Activated naive CD4-positive, alpha-beta T cell treated with anti-CD3 and anti-CD28 coated beads for 36 hours (primary cell): ENCODE measurements at places on chromosomes 1 and 21. TPM values are rescaled to one million over a fixed set of nuclear protein-coding genes. Genes with fewer than 3 reads are reported as not detected.

- DNase-seq, result no peak
Observed at GRCh38 chr1:58741678-58742553, 41.9 kb downstream of the JUN start.

DNA sequence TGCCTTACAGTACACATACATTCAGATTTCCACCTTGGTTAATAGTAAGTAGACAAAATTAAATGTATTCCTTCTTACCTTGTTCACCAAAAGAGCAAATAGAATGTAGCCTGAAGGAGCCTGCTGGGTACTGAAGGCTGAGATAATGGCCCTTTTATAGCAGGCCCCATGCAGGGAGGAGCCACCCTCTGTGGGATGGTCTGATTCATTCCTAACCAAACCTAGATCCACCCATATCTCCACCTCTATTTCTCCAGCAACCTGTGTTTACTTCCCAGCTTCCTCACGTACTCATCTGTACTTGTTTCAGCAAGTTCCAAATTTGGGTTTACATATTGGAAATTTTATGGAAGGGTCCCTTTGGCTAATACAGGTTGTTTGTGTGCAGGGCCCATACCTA is at the start of gene FLG:
Gene FLG (minus strand): TSS at position 129 of the 400 bp plus-strand sequence. CDS start 9,783 bp downstream, outside the sequence.
- DNase-seq, result no peak

SPAG17 gene
- total RNA-seq, result not detected

GPR37L1 gene
- not detected for total RNA-seq

KLF18 gene
- not detected for total RNA-seq

KRTAP19-3 gene
- not detected for total RNA-seq

DNA sequence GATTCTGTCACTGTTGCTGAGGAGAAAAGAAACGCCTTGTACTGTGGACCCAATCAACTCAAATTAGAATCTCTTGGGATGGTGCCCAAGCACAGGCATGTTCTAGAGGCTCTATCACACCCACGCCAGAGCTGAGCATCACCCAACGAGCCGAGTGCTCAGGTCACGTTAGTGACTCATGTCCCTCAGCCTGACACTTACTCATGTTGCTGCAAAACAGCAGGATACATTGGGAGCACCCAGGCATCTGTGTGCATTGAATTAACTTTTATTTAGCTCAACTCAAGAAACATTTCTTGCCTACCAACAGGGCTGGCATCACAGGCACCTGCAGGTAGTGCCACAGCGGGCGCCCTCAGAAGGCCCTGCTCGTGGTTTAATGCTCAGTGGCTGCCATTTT is 149.8 kb downstream of the ETS2 start:
- no peak for DNase-seq

GRCh38 chr1:58942759-58943191 is 158.9 kb upstream of the JUN start:
- peak; percentile 28 for DNase-seq

DNA sequence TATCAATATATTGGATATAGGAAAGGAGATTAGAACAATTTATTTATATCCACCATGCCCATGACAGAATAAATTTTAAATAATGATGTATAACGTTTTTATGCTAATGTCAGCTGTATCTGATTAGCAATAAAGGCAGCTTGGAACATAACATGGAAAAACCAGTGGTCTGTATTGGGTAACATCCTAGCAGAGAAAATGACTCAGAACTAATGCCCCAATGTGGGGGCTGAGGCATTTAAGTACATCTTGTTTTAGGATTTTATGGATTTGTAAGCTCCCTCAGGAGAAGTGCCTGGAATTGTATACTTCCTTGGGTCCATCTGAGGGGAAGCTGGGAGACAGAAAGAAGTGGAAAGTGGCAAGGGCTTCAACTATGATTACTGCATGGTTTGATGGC is 82.3 kb downstream of the HMCN1 start:
- no peak for DNase-seq
